NCI-H1694 treated with DMSO at 0.1 percent for 48 hours (cell line): ENCODE measurements at places on chromosomes 1 and 21.

DNA sequence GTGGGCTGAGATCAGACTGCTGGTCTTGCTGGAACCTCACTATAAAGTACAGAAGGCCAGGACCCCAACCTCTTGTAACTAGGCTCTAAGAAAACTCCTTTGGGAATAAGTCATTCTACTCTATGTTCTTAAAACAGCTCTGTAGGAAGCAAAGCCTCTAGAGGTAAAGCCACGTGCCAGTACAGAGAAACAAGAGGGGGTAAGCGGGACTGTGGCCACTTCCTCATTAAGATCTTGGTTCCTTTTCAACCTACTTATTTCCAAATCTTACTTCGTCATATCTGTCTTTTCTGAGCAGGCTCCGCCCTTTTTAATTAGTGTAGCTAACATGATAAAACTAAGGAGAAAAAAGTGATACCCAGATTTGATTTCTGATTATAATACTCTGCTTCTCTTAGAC lies 3.8 kb downstream of the NCSTN start:
- no peak for DNase-seq

DNA sequence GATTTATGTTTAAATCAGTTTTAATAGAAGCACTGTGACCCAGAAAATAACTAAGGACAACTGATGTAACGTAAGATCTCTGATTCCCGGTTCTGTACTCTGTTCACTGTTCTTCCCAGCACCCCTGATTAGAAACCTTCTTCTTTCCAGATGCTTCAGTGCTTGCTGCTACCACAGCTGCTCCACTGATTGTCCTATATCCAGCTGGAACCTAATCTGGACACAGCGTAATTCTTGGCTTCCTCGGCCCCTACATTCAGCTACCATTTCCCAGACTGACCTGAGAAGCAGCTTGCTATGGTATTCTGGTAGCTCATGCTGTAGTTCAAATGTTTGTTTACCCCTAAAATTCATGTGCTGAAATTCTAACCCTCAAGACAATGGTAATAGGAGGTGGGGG lies 302.7 kb downstream of the GRIK1 start:
- no peak for DNase-seq

DNA sequence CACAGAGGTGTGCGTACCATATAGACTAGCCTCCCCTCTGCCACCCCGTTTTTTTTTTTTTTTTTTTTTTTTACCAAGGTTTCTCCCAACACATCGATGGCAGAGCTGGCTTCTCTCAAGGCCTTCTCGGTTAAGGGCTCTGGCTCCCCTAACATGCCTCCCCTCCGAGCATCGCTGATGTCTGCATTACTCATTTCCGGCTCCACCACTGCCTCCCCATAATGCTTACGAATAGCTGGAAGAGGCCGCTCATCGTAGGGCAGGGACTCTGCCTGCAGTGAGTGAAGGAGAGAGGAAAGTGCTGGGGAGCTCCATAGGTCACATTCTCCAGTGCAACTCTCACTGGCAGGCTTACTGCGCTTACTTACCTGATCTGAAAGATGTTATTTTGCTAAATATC lies 20.6 kb downstream of the CEP104 start:
- DNase-seq: no peak

- no peak for DNase-seq
These were observed 111.4 kb downstream of the PEX14 start for GRCh38 chr1:10586125-10586524.

DNA sequence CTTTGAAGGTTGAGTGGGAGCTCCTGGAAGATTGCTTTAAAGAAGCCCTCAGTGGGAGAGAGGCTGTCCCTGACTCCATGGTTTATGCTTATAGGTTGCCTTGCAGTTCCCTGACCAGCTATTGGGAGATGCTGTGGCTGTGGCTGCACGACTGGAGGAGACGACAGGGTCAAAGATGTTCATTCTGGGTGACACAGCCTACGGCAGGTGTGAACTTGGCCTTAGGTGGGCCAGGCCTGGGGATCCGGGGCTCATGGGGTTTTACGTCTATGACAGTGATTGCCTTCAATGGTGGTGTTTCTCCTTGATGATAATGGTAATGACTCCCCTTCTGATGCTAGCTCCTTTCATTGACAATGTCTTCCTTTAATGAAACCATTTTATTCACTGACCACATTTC lies 692 bp downstream of the DPH2 start:
- no peak for DNase-seq

DNA sequence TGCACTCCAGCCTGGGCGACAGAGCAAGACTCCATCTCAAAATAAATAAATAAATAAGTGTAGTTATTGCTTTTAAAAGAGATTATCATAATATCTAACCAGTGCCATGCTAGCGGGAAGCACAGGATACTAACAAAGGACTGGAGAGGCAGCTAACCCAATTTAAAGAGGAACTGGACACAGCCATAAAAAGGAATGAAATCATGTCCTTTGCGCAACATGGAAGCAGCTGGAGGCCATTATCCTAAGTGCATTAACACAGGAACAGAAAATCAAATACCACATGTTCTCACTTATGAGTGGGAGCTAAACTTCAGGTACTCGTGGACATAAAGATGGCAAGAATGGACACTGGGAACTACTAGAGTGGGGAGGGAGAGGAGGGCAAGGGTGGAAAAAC lies 54.9 kb downstream of the TM2D1 start:
- DNase-seq: no peak

DNA sequence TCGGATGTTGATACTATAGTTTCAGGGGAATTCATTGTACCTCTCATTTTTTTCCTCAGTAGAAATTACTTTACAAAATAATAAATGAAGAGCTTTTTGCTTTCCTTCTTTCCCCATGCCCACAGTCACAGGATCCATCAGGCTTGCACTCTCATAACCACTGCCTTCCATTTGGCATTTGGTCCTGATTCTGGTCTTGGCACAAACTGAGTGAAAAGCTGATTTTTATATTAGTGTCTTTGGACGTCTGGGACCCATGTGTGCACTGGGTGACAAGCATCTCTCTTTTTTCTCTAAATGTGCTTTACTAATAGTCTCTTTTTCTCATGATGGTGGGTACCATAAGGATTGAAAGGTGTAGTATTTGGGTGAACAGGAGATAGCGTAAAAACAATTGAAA lies 2.8 kb downstream of the ELAVL4 start:
- DNase-seq: peak; percentile 49

GRCh38 chr1:156922986-156923669 lies 2.7 kb downstream of the LRRC71 start:
- DNase-seq: no peak

DNA sequence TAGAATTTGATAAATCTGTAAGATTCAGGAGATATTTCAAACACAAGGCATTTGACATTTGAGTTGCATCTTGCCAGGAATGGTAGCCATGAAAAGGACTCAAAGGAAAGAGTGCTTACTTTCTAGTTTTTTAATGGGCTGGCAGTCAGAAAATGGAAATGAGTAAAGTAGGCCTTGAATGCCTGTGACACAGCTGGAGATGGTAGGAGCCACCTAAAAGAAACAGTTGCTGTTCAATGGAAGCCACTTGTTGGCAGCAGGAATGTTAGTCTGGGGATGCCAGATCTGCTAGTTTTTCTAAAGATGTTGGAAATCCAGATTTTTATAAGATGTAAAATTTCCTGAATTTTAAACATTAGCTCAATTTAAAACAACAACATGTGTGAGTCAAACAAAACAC lies 43.6 kb downstream of the CACHD1 start:
- DNase-seq: no peak

DNA sequence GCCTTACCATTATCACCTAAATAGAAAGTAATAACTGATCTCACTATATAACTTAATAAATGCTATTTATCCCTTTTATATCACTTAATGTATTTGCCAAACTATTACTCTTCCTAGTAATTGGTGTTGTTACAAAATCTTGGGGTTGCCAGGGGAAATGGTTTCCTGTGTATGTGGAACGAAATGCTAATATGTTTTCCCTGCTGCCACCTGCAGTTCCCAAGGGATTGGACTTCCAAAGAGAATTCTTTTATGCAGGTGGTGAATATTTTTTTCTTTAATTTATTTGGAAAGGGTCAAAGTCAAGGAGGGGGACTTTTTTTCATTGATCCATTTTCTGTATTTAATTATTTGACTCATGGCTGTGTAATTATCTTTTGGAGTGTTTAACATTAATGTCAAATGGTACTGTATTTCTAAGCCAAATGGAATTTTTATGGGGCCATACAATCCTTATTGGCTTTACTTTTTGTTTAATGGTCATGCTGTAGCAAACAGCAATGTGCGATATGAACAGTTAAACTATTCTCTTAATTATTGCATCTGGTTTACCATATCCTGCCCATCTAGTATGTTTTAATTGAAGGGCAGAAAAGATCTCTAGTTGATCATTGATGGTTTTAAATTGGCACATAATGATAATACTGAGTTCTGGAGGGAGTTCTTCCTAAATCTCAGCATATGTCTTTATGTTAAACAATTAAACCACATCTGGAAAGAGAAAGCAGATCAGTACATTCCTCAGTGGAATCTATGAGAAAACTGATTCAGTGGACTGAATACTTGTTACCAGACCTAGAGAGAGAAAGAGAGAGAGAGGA lies 486.3 kb downstream of the TTLL7 start:
- no peak for DNase-seq

GRCh38 chr1:22317231-22317919 lies 134.3 kb upstream of the ZBTB40 start:
- peak; percentile 23 for DNase-seq

GRCh38 chr1:235566084-235566483 lies 61.8 kb upstream of the B3GALNT2 start:
- no peak for DNase-seq

- no peak for DNase-seq
These were observed 4.3 kb downstream of the AGRN start for GRCh38 chr1:1024149-1024770.

DNA sequence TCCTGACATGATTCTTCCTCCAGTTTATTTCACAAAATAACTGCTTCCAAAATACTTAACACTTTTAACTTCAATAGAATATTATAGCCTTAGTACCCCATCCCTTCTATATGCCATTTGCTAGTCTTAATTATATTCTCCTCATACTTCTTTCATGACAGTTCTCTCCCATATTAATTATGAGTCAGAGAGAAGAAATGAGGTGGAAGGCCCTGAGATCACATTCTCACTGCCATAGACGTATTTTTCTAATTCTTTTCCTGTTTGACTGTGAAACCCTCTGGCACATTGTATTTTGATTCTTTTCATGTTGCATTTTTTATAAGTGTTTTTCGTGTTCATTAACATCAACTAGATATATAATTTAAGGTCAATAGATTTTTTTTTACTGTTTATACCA lies 88.4 kb downstream of the GTF2B start:
- DNase-seq: no peak

DNA sequence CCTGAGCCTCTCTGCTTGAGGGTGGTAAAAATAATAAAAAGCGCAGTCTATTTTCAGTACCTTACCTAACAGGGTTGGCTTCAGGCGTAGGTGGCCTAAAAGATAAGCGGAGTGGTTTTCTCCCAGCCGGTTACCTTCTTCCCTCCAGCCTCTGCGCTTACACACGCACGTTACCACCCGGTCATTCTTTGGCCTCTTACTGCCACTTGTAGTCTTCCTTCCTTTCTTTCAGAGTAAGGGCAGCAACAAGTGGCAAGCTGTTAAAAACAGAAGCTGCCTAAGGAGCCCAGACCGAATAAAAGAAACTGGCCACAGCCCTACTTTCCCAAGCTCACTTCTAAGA lies 35.4 kb downstream of the CLCA1 start:
- no peak for DNase-seq

GRCh38 chr1:67171574-67171955 lies 5.3 kb downstream of the IL23R start:
- DNase-seq: no peak

DNA sequence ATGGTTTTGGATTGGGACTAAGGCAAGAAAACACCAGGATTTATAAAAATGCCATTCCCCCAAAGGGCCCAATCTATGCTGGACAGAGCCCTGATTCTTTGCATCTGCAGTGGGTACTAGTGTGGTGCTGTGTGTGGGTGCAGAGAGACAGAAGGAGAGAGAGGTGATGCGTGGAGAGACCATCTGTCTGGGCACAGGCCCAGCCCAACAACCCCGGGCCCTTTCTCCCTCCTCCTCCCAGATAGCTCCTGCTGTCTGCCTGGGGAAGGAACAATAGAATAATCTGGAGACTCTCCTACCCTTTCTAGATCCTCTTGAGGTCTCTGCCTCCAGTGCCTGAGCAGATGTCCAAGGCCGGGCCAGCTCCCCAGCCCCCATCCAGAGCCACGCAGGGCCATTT lies 15.1 kb downstream of the KIAA1614 start:
- DNase-seq: peak; percentile 96

GRCh38 chr1:28800324-28800723 lies 11.6 kb upstream of the OPRD1 start:
- no peak for DNase-seq

GRCh38 chr1:51969038-51969705 lies 21.3 kb downstream of the RAB3B start:
- no peak for DNase-seq

- DNase-seq: no peak
These were observed 39.7 kb upstream of the PADI2 start for GRCh38 chr1:17158961-17159360.

DNA sequence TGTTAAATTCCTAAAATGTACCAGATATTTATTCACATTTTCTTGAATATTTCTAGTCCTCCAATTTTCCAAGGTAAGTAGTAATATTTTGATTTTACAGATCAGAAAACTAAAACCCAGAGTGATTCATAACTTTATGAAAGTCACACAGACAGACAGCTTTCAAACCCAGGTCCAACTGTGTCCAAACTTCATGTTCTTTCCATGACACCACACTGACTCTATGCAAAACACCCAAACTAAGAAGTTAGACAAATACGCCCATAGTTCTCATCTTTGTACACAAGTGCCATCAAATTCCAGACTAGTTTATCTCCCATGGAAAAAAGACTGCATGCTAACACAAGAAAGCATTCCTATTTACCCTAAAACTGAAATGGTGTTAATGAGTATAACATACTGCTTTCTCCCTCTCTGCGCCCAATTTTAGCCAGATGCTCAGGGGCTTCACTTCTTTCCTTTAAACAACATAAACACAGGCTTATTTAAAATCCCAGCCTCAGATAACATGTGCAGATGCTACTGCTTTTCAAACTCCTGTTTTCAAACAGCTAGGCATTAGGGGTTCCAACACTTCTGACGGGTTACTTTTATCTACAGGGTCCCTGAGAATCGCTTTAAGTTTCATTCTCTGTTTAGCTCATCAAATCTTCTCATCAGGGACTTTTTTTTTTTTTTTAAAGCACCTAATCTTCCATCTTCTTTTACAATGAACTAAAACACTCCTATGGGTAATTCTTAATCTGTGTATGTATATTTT lies 44.6 kb downstream of the WASF2 start:
- peak; percentile 48 for DNase-seq

DNA sequence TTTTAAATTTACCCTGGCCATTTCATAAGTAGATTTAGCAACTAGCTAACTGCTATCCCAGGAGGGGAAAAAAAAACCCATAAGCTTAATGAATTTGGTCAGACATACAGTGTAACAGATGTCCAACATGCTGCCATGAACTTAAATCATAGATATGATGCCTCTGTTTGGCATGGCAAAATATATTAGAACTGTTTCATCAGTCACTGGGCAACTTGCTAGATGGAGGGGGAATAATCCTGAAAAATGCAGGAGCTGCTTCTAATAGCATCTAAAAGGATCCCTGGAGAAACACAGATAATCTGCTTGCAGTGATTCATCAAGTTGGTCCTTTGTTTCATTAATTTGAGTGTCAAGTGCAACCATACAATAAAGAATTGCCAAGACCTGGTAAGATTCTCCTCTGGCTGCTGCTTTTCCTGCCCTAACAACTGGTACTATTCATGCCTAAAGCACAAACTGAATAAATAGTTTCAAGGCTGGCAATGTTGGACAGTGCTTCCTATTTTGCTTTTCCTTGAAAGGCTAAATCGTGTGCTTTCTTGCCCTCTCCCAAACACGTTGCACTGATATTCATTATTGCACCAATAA lies 1.5 kb upstream of the ST6GALNAC5 start:
- DNase-seq: peak; percentile 82

GRCh38 chr1:186033847-186034271 lies 299.7 kb downstream of the HMCN1 start:
- DNase-seq: no peak
